ENCODE measurements at places on chromosomes 7 and 10. TPM values are rescaled to one million over a fixed set of nuclear protein-coding genes. Genes with fewer than 3 reads are reported as not detected.

Gene GIMAP7
- 145 TPM for total RNA-seq

DNA sequence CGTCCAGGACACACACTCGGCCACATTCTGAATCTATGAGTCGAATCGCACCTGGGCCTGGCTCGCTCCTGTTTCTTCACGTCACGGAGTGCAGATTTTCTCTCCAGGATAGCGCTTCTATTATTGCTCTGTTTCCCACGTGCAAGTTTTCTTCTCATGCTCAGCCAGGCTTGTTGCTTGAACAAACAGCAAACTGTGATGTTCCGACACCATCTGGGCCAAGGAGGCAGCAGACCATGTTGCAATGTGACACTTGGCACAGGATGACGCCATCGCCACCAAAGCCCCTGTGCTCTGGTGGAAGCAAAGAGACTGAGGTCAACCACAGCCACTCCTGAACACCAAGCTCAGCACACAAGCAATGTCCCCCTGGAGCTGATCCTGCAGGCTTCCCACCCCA lies 507.1 kb upstream of the ADARB2 start:
- no peak for DNase-seq

DNA sequence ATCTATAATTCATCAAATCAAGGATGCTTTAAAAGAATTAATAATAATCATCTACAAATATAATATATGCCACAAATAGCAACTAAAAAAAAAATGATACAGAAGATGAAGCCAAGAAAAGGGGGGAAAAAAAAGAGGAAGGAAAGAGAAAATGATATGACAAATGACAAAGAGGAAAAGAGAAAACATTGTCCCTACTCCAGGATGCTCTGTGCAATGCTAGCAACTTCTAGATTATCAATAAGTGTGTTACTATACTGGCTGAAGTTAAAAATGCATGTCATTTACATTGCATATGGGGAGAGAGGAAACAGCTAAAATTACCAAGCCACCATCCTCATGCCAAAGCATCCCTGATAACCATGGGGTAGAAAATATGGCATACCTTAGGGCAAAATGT lies 104.2 kb downstream of the SFMBT2 start:
- DNase-seq = no peak

DNA sequence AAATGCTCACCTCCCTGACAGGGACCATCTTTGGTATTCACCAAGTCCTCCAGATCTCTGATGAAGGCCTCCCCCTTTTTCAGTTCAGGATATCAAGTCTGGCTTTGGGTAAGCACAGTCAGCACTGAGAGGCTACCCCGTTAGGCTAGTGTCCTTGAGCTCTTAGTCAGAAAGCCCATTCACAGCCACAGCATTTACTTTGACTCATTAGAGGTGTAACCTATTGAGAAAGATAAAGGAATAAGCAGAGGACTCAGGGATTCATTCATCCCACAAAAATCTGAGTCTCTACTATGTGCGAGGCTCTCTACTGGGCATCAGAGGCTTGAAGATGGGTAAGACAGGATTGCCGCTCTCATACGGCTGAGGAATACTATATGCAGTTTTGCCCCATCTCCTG lies 14.0 kb upstream of the RAMP3 start:
- no peak for DNase-seq

- peak; percentile 50 for DNase-seq
These were observed 208.1 kb upstream of the TCF7L2 start for GRCh38 chr10:112741830-112742402.
